Bronchial epithelial cell (primary cell): ENCODE measurements at places on chromosomes 13 and 19. TPM values are rescaled to one million over a fixed set of nuclear protein-coding genes. Genes with fewer than 3 reads are reported as not detected.

IRGC gene
- not detected in 2 replicates for total RNA-seq

FUT2 gene
- 7.9 and 39.4 TPM in 2 replicates for total RNA-seq

BORA gene
- total RNA-seq: 2.4 and 3.2 TPM in 2 replicates

ICAM4 gene
- 4.0 and 10.8 TPM in 2 replicates for total RNA-seq

ZNF649 gene
- total RNA-seq: 8.4 and 13.4 TPM in 2 replicates

PABPC3 gene
- under 0.01 and 0.13 TPM in 2 replicates for total RNA-seq

SOX1 gene
- not detected in 2 replicates for total RNA-seq
